ENCODE measurements at places on chromosomes 16 and 17.

- DNase-seq: no peak
Measured at GRCh38 chr17:78958641-78959127, 21.0 kb downstream of the LGALS3BP start.

DNA sequence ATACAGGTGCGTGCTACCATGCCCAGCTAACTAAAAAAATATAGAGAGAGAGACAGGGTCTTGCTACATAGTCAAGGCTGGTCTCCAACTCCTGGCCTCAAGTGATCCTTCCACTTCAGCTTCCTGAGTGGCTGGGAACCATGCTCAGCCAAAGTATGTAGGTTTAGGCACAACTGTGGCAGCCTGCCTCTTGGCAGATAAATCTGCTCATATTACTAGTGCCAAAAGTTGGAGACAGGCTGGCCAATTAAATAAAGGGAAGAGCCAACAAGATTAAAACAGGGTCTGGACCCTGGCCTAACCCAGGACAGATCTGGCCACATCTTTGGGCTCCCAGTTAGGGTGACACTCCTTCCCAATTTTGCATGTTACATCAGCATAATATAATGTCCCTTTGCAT, 151.7 kb downstream of the CBLN1 start:
- DNase-seq: no peak

GRCh38 chr16:72987480-72987901, 60.4 kb downstream of the ZFHX3 start:
- no peak for DNase-seq

- DNase-seq: no peak
Measured at GRCh38 chr16:68366062-68366461, 55.2 kb downstream of the PRMT7 start.

GRCh38 chr17:30429155-30429554, 48.1 kb upstream of the GOSR1 start:
- no peak for DNase-seq

Measured in stimulated activated CD8-positive, alpha-beta memory T cell treated with anti-CD3 and anti-CD28 coated beads, Interleukin-2, amount 100 ng/mL, for 48 hours (primary cell).